Vagina (tissue), 2 donors: ENCODE measurements at places on chromosomes 4 and X.

DNA sequence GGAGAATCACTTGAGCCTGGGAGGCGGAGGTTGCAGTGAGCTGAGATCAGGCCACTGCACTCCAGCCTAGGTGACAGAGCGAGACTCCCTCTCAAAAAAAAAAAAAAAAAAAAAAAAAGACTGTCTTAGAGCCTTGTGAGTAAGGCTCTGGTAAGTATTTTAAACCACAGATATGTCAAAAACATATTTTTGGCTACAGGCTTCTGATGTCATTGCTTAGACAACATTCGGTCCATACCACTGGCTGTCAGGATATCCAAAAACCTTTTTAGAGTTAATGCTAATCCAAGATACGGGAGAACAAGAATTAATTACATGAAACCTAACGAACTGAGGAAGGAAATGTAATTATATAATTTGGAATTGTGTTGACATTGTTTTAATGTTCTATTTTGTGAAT lies 999.5 kb upstream of the PABPC4L start:
- DNase-seq: no peak

DNA sequence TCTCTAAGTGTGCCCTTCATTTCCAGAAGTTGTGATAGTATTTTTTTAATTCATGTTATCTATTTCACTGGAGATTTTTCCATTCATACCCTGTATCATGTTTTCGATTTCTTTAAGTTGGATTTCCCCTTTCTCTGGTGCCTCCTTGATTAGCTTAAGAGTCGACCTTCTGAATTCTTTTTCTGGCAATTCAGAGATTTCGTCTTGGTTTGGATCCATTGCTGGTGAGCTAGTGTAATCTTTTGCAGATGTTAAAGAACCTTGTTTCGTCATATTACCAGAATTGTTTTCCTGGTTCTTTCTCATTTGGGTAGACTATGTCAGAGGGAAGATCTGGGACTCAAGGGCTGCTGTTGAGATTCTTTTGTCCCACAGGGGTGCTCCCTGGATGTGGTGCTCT lies 9.1 kb upstream of the SH3BP2 start:
- DNase-seq: no peak

DNA sequence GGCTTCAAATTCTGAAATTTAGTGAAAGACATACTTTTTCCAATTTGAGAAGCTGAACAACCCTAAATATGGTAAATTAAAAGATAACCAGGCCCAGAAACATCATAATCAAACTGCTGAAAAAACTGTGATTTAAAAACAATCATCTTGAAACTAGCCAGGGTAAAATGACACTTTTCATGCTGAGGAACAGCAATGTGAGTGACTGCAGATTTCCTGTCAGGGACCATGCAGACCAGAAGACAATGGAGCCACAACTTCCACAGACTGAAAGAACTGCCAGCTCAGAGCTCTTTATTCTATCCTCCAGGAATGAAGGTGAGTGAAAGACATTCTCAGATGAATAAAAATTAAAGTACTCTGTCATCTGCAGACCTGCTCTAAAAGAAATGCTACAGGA lies 73.3 kb downstream of the NAT8L start:
- no peak for DNase-seq

GRCh38 chr4:33924239-33924638 lies 2320.1 kb downstream of the ARAP2 start:
- no peak for DNase-seq

- DNase-seq: no peak
Measured at GRCh38 chr4:128880662-128881061, 71.2 kb downstream of the JADE1 start.

GRCh38 chr4:152965611-152966010 lies 29.5 kb downstream of the FHDC1 start:
- DNase-seq: peak; percentile 18

DNA sequence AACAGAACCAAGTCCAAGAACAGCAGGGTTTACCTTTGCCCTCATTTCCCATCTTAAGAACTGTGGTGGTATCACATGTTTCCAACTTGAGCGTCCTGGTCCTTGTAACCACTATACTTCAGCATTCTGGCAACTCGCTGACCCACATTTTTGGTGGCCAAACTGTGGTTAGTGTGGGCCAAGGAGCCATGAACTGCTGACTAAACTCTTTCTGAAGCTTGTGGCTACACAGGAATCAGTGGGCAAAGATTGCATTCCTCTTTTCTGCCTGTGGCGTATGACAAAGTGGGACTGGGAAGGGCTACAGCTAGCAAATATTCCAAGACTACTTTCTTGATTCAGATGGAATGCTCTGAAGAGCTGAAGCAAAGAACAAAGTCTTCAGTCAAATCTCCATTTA lies 106.3 kb upstream of the MID1 start:
- no peak for DNase-seq

- DNase-seq: no peak
Measured at GRCh38 chr4:118884716-118885115, 3.9 kb upstream of the SYNPO2 start.
